ENCODE measurements at places on chromosomes 5 and 9. TPM values are rescaled to one million over a fixed set of nuclear protein-coding genes. Genes with fewer than 3 reads are reported as not detected.

DNA sequence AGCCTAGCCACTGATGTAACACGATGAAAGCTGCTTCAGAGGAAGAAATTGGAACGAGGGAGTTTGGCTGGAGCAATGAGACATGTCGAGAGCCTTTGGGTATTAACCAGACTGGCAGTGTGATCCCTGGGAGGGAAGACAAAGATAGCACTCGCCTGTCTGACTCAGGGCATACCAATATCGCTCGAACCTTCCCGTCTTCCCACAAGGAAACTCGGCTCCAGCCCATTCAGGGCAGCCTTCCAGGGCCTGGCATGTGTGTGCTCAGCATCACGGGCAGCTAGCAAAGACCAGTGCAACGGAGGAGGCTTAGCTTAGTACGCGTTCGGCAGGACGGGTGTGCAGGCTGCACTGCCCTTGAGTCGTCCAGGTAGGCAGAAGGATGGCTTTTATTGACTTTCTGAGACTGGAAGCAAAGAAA is 356.9 kb upstream of the WWC1 start:
- no peaks in the 10 kb centered on the region for H3K36me3 ChIP-seq
- no peak overlapping the region for H3K4me3 ChIP-seq
- no peak overlapping the region for H3K27ac ChIP-seq

- H3K27ac ChIP-seq, result no peak overlapping the region
- no peak overlapping the region for H3K4me3 ChIP-seq
- H3K4me1 ChIP-seq, result no peaks in the 10 kb centered on the region
- no peaks in the 10 kb centered on the region for H3K36me3 ChIP-seq
- H3K27me3 ChIP-seq, result no peaks in the 10 kb centered on the region
These were observed 317.1 kb upstream of the CCNH start for GRCh38 chr5:87729781-87730180.

- H3K4me3 ChIP-seq, result no peak overlapping the region
- H3K4me1 ChIP-seq, result no peaks in the 10 kb centered on the region
- H3K27me3 ChIP-seq, result no peaks in the 10 kb centered on the region
- DNase-seq, result no peak
These were observed 537.6 kb downstream of the DTWD2 start for GRCh38 chr5:118450554-118451332.

The IDNK gene
- 4.8 TPM for total RNA-seq

DNA sequence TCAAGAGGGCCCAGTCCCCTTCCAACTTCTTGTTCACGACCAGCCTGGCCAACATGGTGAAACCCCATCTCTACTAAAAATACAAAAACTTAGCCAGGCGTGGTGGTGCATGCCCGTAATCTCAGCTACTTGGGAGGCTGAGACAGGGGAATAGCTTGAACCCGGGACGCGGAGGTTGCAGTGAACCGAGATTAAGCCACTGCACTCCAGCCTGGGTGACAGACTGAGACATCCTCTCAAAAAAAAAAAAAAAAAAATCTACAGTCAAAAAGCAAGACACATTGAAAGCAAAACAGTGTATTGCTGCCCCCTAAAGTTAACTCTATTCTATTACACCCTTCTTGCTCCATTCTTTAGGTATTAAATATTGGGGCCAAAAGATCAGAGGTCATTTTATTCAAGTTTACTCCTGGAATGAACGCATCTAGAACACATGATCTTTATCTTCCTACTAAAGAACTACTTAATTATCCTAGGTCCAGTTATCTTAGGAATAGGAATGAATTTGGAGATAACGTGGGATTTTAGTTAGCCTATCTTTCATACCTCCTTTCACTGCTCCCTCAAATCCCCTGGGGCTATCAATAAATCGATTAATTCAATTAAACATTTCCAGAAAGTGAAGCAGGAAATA is 2.4 kb downstream of the ATG12 start:
- H3K4me3 ChIP-seq, result peak overlapping the region; percentile 95
- peak; percentile 41 for DNase-seq
- no peaks in the 10 kb centered on the region for H3K27me3 ChIP-seq
- H3K27ac ChIP-seq, result peak overlapping the region; percentile 79

DNA sequence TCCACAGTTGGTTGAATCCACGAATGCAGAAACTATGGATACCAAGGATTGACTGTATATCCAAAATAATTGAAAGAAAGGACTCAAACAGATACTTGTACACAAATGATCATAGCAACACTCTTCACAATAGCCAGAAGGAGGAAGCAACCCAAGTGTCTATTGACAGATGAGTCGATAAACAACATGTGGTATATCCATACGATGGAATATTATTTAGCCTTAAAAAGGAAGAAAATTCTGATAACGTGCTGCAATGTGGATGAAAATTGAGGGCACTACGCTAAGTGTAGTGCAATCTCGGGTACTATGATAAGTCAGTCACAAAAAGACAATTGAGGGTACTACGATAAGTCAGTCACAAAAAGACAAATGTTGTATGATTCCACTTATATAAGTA is 83.6 kb upstream of the CPEB4 start:
- H3K27me3 ChIP-seq, result no peaks in the 10 kb centered on the region
- H3K4me3 ChIP-seq, result no peak overlapping the region
- no peaks in the 10 kb centered on the region for H3K4me1 ChIP-seq
- no peak for DNase-seq

The TEX48 gene
- total RNA-seq, result not detected

The S1PR3 gene
- total RNA-seq, result 0.58 TPM

GRCh38 chr5:147369742-147370374 is 135.0 kb downstream of the STK32A start:
- DNase-seq, result no peak
- peaks cover 3% of the 10 kb centered on the region for H3K27me3 ChIP-seq
- no peak overlapping the region for H3K4me3 ChIP-seq
- H3K27ac ChIP-seq, result no peak overlapping the region
- H3K4me1 ChIP-seq, result no peaks in the 10 kb centered on the region

The IFNA14 gene
- not detected for total RNA-seq

GRCh38 chr9:16803648-16804047 is 66.8 kb downstream of the BNC2 start:
- DNase-seq, result no peak
- H3K36me3 ChIP-seq, result no peaks in the 10 kb centered on the region
- H3K4me1 ChIP-seq, result no peaks in the 10 kb centered on the region
- no peak overlapping the region for H3K4me3 ChIP-seq
- no peaks in the 10 kb centered on the region for H3K27me3 ChIP-seq

Measured in activated CD8-positive, alpha-beta T cell treated with anti-CD3 and anti-CD28 coated beads for 36 hours (primary cell).